NCI-H187 (cell line): ENCODE measurements at places on chromosomes 7 and 10.

GRCh38 chr7:34155220-34155908 is 250.0 kb downstream of the BMPER start:
- DNase-seq = no peak

DNA sequence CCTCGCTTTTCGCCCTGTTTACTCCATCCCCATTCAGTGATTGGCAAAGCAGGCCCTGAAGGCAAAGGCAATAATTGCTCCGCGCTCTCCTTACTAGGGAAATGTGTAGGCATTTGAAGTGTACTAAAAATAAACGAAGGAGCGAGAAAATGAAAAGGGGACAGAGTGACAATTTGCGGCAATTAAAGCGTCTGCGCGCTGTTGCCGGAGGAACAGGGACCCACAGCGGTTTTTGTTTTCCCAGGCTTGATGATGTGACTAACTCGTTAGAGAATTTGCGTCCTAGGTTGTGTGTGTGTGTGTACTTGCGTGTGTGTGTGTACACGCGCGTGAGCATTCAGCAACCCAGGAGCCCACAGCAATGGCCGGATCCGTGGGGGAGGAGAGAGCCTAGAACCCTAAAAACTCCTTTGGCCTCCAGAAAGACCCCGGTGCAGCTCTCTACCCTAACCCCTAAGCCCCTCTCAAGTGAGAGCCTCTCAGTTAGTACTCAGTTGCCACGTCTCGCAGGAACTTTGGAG is 7.8 kb upstream of the DLX6 start:
- no peak for DNase-seq

- no peak for DNase-seq
Observed at GRCh38 chr10:84407388-84408049, 79.1 kb downstream of the CCSER2 start.

- no peak for DNase-seq
Observed at GRCh38 chr7:101113836-101114235, 13.1 kb upstream of the SERPINE1 start.

- no peak for DNase-seq
Observed at GRCh38 chr10:91885362-91886079, 23.8 kb downstream of the FGFBP3 start.
